ENCODE measurements at places on chromosomes 12 and 14.

DNA sequence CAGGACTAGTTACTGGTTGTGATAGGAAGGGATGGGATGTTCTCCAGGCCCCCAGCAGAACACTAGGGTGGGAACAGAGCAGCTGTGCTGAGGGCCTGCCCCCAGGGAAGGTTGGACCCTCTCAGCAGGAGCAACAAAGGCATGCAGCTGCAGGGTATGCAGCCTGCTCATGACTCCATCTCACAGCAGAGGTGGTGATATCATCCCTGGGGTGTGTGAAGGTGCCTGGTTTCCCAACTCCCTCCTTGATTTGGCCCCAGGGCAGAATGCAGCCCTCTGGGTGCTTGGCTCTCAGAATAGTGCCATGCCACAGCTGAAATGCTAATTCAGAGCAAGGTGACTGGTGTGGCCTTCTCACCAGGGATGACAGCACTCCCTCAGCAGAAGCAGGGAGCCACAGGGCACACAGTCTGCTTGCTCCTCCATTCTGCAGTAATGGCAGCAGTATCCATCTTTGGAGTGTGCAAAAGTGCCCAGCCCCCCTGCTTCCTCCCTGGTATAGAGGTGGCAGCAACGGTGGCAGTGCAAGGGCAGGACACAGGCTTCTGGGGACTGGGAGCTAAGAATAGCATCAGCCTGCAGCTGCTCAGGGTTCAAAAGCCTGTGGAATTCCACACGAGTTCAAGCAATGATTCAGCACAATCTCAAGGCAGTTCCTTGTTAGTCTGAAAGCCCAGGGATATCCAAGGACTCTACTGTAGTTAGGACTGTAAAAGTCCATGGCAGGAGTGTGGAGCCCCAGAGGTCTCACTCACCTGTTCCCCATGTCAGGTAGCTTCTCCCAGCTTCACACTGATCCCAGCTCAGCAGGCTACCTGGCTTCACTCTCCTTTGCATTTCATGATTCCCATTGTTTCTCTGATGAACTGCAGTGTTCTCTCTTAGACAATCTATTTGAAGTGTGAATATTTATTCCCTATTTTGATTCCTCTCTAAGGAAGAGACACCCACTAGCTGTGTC lies 298.1 kb upstream of the FOXG1 start:
- DNase-seq: no peak

- DNase-seq: no peak
These were observed 134.2 kb downstream of the SMOC1 start for GRCh38 chr14:70013271-70013873.

GRCh38 chr12:14211947-14212387 lies 153.5 kb upstream of the ATF7IP start:
- DNase-seq: no peak

DNA sequence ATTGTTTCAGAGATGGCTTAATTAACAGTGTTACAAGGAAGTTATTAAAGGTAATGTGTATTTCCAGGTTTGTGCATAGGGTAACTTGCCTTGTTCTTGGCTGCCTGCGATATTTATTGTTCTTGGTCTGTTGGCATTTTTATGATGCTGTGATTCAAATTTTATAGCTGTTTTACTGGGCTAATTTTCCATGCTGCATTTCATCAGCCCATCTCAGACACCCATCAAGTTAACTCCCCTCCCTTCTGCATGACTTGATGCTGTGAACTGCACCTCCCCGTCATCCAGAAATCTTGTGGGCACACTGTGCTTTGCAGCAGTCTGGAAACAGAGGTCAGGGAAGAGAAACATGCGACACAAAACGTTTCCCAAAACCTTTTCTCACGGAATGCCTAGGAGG lies 1049.2 kb downstream of the AACS start:
- no peak for DNase-seq

GRCh38 chr14:78840898-78841297 lies 670.7 kb downstream of the NRXN3 start:
- DNase-seq: no peak

DNA sequence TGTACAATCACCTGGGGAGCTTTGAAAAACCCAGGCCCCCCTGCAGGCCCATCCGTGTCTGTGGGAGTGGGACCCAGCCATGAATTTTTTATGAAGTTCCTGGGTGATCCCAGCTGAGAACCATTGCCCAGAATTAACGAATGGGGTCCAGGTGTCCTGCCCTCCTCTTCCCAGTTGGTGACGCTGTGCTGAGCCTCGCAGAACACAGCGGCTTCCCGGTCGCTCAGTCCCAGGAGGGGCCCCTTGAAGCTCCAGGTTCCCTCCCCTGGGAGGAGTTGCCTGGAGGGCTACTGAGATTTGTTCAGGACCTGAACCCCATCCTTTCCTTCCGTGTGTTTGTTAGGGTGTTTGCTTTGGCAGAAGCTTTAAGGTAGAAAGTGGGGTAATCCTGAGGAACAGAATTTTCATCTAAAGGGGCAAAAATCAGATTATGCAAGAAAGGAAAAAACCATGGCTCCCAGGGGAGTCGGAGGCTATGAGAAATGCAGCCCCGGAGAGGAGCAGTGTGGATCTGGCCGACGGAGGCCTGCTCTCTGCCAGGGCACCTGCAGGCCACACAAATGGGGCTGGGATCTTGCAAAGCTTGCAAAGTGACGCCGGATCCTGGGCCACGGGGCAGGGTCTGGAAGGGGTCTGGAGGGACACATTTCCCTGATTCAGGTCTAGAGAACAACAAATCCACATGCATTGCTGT lies 164.7 kb upstream of the PRMT8 start:
- no peak for DNase-seq

GRCh38 chr12:119227292-119227691 lies 48.6 kb downstream of the HSPB8 start:
- no peak for DNase-seq
